ENCODE measurements at places on chromosomes 2 and 18.

- no peaks in the 10 kb centered on the region for H3K27me3 ChIP-seq
- no peak overlapping the region for H3K4me3 ChIP-seq
- H3K27ac ChIP-seq, result no peak overlapping the region
- H3K36me3 ChIP-seq, result no peaks in the 10 kb centered on the region
These were observed 1.4 kb downstream of the RBKS start for GRCh38 chr2:27888790-27889189.

GRCh38 chr2:2326068-2327040, 4.7 kb downstream of the MYT1L start:
- H3K4me1 ChIP-seq, result peaks cover 24% of the 10 kb centered on the region
- H3K27ac ChIP-seq, result no peak overlapping the region
- H3K27me3 ChIP-seq, result peaks cover 72% of the 10 kb centered on the region
- no peak for DNase-seq
- H3K4me3 ChIP-seq, result no peak overlapping the region
- H3K36me3 ChIP-seq, result no peaks in the 10 kb centered on the region

- H3K36me3 ChIP-seq, result no peaks in the 10 kb centered on the region
- DNase-seq, result no peak
- no peaks in the 10 kb centered on the region for H3K27me3 ChIP-seq
- no peak overlapping the region for H3K4me3 ChIP-seq
- H3K27ac ChIP-seq, result no peak overlapping the region
These were observed 4.0 kb downstream of the NT5DC4 start for GRCh38 chr2:112724591-112725525.

GRCh38 chr18:50790948-50791347, 28.9 kb downstream of the MRO start:
- no peaks in the 10 kb centered on the region for H3K36me3 ChIP-seq
- H3K4me3 ChIP-seq, result no peak overlapping the region
- no peaks in the 10 kb centered on the region for H3K4me1 ChIP-seq
- H3K27me3 ChIP-seq, result peaks cover 5% of the 10 kb centered on the region
- DNase-seq, result no peak

DNA sequence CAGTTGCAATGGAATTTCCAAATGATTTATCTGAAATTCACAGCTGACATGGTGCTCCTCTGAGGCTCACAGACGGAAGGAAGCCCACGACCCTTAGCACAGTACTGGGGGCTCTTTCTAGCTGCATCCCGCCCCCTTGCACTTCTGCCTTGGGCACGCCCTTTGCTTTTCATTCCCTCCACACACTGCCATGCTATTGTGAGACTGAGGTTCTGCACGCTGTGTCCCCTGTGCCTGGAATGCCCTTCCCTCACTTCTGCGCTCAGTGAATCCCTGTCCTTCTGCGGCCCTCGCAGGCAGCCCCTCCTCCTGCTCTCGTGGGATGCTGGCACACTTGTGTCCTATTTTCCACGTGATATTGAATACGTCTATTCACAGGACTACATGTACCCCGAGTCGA, 135.4 kb upstream of the TTC39C start:
- peaks cover 13% of the 10 kb centered on the region for H3K4me1 ChIP-seq
- no peak overlapping the region for H3K4me3 ChIP-seq
- H3K27me3 ChIP-seq, result no peaks in the 10 kb centered on the region
- DNase-seq, result no peak
- H3K27ac ChIP-seq, result no peak overlapping the region

- peaks cover 8% of the 10 kb centered on the region for H3K4me1 ChIP-seq
- no peak overlapping the region for H3K4me3 ChIP-seq
- H3K27me3 ChIP-seq, result no peaks in the 10 kb centered on the region
These were observed 165.9 kb upstream of the SETBP1 start for GRCh38 chr18:44514766-44515165.

- peak overlapping the region; percentile 51 for H3K4me3 ChIP-seq
- peaks cover 2% of the 10 kb centered on the region for H3K27me3 ChIP-seq
- H3K4me1 ChIP-seq, result peaks cover 37% of the 10 kb centered on the region
- H3K27ac ChIP-seq, result peak overlapping the region; percentile 45
- no peak for DNase-seq
- no peaks in the 10 kb centered on the region for H3K36me3 ChIP-seq
These were observed 283.3 kb downstream of the AGPS start for GRCh38 chr2:177675825-177676224.

- peaks cover 10% of the 10 kb centered on the region for H3K4me1 ChIP-seq
- H3K27ac ChIP-seq, result no peak overlapping the region
- H3K27me3 ChIP-seq, result peaks cover 5% of the 10 kb centered on the region
- no peak for DNase-seq
- no peaks in the 10 kb centered on the region for H3K36me3 ChIP-seq
- no peak overlapping the region for H3K4me3 ChIP-seq
These were observed 328.9 kb downstream of the TDRD15 start for GRCh38 chr2:21452678-21453077.

- H3K36me3 ChIP-seq, result peaks cover 9% of the 10 kb centered on the region
- peaks cover 50% of the 10 kb centered on the region for H3K4me1 ChIP-seq
These were observed 245.6 kb downstream of the TPGS2 start for GRCh38 chr18:36582988-36583745.

GRCh38 chr2:102245266-102246151, 58.7 kb downstream of the IL1RL2 start:
- H3K27me3 ChIP-seq, result peaks cover 41% of the 10 kb centered on the region
- no peaks in the 10 kb centered on the region for H3K36me3 ChIP-seq
- H3K27ac ChIP-seq, result no peak overlapping the region
- H3K4me3 ChIP-seq, result no peak overlapping the region
- H3K4me1 ChIP-seq, result peaks cover 5% of the 10 kb centered on the region
- DNase-seq, result no peak

- no peaks in the 10 kb centered on the region for H3K27me3 ChIP-seq
- peaks cover 2% of the 10 kb centered on the region for H3K36me3 ChIP-seq
- H3K27ac ChIP-seq, result peak overlapping the region; percentile 97
- DNase-seq, result peak; percentile 61
- H3K4me3 ChIP-seq, result peak overlapping the region; percentile 89
- peaks cover 57% of the 10 kb centered on the region for H3K4me1 ChIP-seq
These were observed 1.1 kb upstream of the RNU4ATAC start for GRCh38 chr2:121529439-121530211.

DNA sequence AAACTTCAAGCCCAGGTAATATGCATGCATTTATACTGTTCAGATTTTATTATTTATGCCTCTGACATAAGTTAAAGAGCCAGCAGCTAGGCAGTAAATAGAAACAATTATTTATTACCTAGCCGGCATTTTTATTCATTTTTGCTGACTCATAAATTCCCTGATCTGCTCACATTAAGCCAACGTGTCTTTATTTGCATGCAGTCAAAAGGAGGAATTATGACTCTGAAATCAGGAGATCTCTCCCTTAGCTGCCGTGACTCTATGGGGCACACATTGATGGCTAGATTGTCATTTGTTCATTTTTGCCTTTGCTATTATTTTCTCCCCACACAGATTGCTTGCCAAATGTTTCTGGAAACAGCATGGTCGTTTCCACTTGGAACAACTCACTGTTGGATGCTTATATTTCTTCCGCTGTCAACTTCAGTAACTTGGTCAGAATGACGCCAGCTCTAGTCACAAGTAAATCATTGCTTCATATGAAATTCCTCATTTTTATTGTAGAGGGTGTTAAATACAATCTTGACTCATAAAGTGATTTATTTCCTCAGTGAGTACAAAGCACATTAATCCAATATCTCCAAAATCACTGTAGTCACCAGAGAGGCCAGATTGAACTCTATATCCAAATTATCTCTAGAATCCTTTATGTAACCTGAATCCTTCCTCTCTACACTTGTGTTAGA, 15.9 kb upstream of the ZBTB14 start:
- no peak for DNase-seq
- no peak overlapping the region for H3K4me3 ChIP-seq
- H3K36me3 ChIP-seq, result no peaks in the 10 kb centered on the region
- H3K27me3 ChIP-seq, result no peaks in the 10 kb centered on the region

GRCh38 chr2:56130463-56131070, 53.2 kb upstream of the CCDC85A start:
- no peaks in the 10 kb centered on the region for H3K27me3 ChIP-seq
- no peak for DNase-seq
- H3K4me1 ChIP-seq, result peaks cover 20% of the 10 kb centered on the region
- no peak overlapping the region for H3K4me3 ChIP-seq
- no peaks in the 10 kb centered on the region for H3K36me3 ChIP-seq

DNA sequence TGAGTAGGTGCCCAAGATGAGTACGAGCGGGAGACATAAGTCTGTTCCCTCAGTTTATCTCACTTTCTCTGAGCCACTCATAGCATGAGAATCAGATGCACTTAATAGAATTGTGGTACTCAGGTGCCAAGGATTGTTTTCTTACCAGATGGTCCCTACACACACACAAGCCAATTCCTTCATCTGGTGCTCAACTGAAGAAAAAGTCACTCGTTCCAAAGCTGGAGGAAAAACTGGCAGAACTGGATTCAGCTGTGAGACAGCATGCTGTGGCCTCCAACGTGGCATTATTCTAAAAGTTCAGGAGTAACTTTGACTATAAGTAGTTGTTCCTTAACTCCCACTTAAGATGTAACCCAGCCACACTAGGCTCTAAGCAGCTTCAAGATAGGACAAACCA, 33.4 kb upstream of the ABCA12 start:
- H3K27ac ChIP-seq, result no peak overlapping the region
- no peak for DNase-seq
- no peaks in the 10 kb centered on the region for H3K36me3 ChIP-seq
- H3K4me1 ChIP-seq, result no peaks in the 10 kb centered on the region
- H3K27me3 ChIP-seq, result no peaks in the 10 kb centered on the region

GRCh38 chr2:134283661-134284060, 29.8 kb downstream of the MGAT5 start:
- no peak for DNase-seq
- no peaks in the 10 kb centered on the region for H3K27me3 ChIP-seq
- no peak overlapping the region for H3K4me3 ChIP-seq

DNA sequence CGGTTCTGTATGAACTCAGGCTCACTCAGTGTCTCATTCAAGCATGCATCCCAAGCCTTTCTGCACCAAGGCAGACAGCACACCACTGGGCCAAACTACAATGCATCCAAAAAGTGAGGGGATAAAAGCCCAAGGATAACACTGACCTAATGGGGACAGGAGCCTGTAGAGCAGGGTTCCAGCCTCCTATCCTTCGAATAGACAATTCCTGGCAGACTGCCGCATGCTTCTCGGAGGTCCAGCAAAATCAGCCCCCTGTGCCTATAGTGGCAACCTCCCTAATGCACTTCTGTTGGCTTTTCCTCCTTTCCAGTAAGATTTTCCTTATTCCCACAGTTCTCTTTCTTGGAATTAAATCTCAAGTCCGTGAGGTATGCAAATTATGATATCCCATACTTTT, 44.8 kb upstream of the CAVIN2 start:
- no peak overlapping the region for H3K4me3 ChIP-seq
- H3K4me1 ChIP-seq, result peaks cover 10% of the 10 kb centered on the region
- no peaks in the 10 kb centered on the region for H3K27me3 ChIP-seq
- no peak overlapping the region for H3K27ac ChIP-seq
- peaks cover 8% of the 10 kb centered on the region for H3K36me3 ChIP-seq
- no peak for DNase-seq

DNA sequence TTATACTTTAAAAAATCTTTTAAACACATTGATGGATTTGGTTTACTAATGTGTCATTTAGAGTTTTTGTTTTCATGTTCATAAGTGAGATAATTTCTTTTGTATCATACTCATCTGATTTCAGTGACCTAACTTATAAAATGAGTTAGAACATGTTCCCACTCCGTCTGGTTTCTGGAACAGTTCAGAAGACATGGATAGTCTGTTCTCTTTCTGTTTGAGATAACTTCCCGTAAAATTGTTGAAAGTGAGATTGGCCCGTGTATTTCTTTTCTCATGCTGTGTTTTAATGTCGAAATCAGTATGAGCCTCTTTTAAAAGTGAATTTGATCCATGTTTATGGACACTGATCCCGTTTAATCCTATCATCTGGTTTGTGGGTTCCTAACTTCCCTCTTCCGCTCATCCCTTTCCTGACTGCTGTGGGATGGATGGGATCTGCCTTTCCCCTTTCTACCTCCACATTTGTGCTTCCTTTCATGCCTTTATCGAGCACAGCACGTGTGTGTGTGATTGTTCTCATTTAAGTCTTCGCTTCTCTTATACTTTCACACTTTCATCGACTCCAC, 78.9 kb downstream of the COPS8 start:
- no peak overlapping the region for H3K27ac ChIP-seq
- no peak overlapping the region for H3K4me3 ChIP-seq

DNA sequence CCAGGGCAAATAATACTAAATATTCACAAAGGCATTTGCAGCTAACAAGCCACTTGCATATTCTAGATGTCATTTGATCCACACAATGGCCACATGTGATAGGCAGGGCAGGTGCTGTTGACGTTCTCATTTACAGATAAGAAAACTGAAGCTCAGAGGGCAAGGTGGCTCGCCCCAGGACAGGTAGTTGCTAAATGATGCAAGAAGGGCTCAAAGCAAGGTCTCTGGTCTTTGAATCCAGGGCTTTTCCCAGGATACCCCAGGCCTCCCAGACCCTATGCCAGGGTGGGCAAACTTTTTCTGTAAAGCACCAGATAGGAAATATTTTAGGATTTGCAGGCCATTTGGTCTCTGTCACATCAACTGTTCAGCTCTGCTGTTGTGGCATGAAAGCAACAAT, 35.1 kb downstream of the LOXHD1 start:
- H3K36me3 ChIP-seq, result no peaks in the 10 kb centered on the region
- H3K27ac ChIP-seq, result no peak overlapping the region

- peaks cover 6% of the 10 kb centered on the region for H3K4me1 ChIP-seq
- H3K27ac ChIP-seq, result no peak overlapping the region
- no peak overlapping the region for H3K4me3 ChIP-seq
- H3K27me3 ChIP-seq, result no peaks in the 10 kb centered on the region
- no peaks in the 10 kb centered on the region for H3K36me3 ChIP-seq
These were observed 959.4 kb upstream of the GYPC start for GRCh38 chr2:125696560-125696959.

GRCh38 chr2:109435066-109435690, 178.6 kb downstream of the SEPTIN10 start:
- no peaks in the 10 kb centered on the region for H3K27me3 ChIP-seq
- H3K27ac ChIP-seq, result no peak overlapping the region
- H3K36me3 ChIP-seq, result peaks cover 3% of the 10 kb centered on the region
- H3K4me3 ChIP-seq, result no peak overlapping the region
- H3K4me1 ChIP-seq, result peaks cover 14% of the 10 kb centered on the region
- DNase-seq, result no peak

- DNase-seq, result no peak
- H3K4me3 ChIP-seq, result no peak overlapping the region
- no peak overlapping the region for H3K27ac ChIP-seq
These were observed 312.2 kb downstream of the PTH2R start for GRCh38 chr2:208718828-208719227.

DNA sequence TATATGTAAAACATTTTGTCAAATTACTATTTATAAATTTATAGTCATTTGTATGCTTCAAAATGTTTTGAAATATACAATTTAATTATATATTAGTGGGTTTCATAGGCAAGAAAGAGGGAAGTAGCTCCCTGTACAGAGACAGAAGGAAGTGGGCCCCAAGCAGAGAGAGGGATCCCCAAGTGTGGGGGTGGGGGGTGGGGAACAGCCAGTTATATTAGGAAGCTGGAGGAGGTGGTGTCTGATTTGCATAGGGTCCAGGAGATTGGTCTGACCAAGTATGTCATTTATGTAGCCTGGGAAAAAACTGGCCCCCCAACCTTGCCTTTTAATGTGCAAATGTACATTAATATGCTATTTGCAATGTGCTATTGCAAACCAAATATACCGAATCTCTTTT, 76.5 kb upstream of the ZSWIM2 start:
- peaks cover 8% of the 10 kb centered on the region for H3K4me1 ChIP-seq
- H3K27me3 ChIP-seq, result no peaks in the 10 kb centered on the region
- no peak overlapping the region for H3K4me3 ChIP-seq
- no peak for DNase-seq
- H3K27ac ChIP-seq, result no peak overlapping the region

Data from neural crest cell (in vitro differentiated cells).